Right ventricle myocardium inferior (tissue), 1 donor: ENCODE measurements at places on chromosomes 2 and 18. TPM values are rescaled to one million over a fixed set of nuclear protein-coding genes. Genes with fewer than 3 reads are reported as not detected.

Gene ALPP
- not detected for total RNA-seq

Gene MRPL53
- total RNA-seq, result 167 TPM

GRCh38 chr18:35620765-35621164 lies 39.2 kb downstream of the GALNT1 start:
- DNase-seq, result no peak

DNA sequence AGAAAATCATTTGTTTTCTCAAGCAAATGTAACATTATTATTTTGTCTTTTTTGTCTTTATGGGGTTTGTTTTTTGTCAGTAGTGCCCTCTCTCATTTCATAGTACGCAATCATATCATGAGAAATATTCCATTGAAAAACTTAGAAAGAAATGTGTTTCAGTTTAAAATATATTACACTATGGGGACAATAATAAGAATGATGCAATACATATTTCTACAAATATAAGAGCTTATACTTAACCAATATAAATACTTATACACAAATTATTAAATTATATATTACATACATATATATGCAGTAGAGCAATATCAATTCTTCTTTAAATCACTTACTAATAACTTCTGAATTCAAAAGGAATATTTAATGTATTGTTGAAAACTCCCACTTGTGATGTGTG lies 13.7 kb downstream of the LRRTM4 start:
- no peak for DNase-seq

DNA sequence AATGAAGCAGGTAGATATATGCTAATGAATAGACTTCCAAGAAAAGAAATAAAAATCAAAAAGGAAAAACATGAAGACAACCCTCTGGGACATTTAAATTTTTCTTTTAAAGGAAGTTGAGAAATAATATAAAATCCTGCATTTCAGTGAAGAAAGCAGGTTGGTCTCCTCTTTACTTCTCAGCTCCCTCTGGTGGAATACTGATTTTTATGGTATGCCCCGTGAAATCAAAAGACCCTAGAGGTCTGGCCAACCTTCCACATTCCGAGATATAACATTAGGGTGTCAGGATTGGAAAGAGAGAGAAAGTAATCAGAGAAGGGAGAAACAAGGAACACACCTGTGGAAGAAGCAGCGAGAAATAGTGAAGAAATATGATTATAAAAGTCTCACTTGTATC lies 72.7 kb downstream of the DNER start:
- no peak for DNase-seq

GRCh38 chr2:191894681-191895147 lies 47.8 kb upstream of the CAVIN2 start:
- DNase-seq, result no peak

GRCh38 chr2:132256251-132256902 lies 94.6 kb upstream of the ANKRD30BL start:
- no peak for DNase-seq

- DNase-seq, result no peak
Measured at GRCh38 chr18:62287781-62288664, 37.1 kb upstream of the TNFRSF11A start.
